Esophagus squamous epithelium (tissue), 5 donors: ENCODE measurements at places on chromosomes 3 and 15.

- DNase-seq = no peak
Measured at GRCh38 chr3:55698831-55699230, 211.7 kb upstream of the WNT5A start.

- no peak for DNase-seq
Measured at GRCh38 chr3:115581362-115582135, 41.8 kb upstream of the GAP43 start.

DNA sequence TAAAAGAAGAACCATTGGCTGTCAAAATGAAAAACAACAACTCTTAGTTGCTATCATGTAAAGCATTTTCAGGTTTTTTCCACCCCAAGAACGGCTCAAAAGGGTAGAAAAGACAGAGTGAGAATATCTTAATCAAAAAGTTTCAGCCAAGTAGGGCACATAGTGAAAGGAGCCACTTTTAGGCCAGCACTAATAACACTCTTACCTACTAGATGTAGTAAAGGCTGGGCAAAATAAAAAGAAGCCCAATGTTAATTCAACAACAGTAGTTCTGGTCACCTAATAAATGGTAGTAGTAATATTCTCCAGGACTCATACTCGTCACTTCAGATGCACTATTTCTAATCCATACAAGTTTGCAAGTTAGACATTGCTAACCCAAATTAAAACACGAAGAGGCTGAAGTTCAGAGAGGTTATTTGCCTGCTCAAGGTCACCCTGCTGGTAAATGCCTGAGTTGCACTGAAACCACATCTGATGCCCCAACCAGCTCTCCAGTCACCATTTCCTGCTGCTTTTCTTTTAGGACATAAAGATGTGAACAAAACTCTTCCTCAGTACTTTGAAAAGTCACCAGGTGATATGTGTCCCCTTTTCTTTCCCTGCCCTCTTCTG is 7.5 kb downstream of the GOLIM4 start:
- DNase-seq = no peak

- DNase-seq = no peak
Measured at GRCh38 chr3:58626841-58627569, 39.6 kb downstream of the FAM3D start.

DNA sequence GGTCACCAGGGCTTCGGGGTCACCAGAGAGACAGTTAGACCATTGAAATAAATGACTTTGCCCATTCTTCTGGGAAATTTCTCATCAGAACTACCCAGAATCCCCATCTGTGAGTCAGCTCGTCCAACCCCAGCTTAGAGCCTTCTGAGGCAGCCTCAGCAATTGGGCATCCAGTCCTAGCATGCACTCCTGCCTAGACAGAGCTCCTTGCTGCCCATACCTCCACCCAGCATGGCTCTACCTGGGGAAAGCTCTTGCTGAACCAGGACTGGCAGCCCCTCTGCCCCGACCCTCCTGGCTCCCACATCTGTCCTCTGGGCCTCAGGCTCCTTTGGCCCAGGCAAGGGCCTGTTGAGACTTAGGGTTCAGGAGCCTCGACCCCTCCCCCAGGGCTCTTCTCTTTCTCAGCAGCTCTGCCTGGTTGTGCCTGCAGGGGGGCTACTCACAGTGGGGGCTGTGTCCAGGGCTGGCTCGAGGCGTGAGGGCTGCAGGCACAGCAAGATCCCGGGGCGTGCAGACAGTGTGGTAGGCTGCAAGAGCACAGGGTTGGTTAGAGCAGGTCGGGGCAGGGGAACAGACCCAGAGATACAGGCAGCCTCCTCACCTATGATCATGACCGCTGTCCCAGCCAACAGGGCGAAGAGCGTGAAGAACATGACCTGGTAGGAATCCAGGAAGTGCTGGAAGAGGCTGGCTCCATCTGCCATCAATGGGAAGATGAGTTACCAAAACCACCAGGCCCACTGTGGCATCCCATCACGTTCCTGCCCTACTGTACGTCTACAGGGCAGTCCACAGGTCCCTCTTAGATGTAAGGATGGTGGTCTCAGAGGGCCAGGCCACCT is 101.3 kb downstream of the NUP210 start:
- no peak for DNase-seq

DNA sequence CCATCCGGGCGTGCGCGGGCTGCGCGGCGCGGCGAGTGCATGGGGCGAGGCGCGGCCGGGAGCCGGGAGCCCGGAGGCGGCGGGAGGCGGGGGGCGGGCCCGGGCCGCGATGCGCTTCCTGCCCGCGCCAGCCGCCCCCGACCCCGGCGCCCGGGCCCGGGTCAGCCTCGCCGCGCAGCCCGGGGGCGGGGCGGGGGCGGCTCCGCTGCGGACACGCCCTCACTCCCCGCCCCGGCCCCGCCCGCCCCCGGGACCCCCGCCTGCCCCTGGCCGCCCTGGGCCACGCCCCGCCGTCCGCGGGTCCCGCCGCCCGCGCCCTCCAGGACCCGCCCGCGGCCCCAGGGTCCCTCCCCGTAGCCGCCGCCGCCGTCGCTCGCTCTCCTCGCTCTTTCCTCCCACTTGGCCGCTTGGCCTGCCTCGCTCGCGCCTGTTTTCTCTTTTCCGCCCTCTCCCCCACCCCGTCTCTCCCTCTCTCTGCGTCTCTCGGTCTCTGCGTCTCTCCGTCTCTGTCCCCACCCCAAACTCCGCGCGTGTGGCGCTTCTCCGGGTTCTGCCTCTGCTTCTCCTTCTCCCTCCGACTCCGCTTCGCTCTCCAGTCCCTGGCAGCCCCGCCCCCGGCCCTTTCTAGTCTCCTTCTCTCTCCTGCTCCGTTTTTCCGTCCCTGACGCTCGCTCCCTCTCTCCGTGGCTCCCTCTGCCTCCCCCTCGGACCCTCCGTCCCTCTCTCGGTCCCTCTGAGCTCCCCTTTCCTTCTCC is at the start of gene PLXND1:
PLXND1 (minus strand) TSS at position 41 of the 755 bp plus-strand sequence; CDS start at position 4, 37 bp downstream.
- peak; percentile 6 for DNase-seq

- no peak for DNase-seq
Measured at GRCh38 chr15:77909182-77909940, 168.2 kb downstream of the TBC1D2B start.

GRCh38 chr3:70805061-70805889 is 492.8 kb upstream of the MDFIC2 start:
- DNase-seq = no peak

DNA sequence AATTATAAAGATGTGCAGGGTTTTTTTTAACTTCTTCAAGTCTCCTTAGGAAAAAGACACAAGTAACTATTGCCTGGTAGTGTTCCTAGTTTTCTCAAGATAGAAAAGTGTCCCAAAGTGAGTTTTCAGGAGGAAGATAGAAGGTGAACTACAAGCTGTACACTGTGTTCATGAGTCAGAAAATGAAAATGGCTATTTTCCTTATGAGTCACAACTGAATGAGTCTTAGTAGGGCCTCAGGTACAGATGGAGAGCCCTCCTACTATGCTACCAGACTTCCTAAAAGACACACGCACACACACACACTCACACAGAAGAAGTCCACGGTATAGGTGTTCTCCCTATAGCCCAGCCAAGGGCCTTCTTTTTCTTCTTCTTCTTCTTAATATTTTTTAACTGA is 3.1 kb downstream of the MYO1E start:
- DNase-seq = no peak

- DNase-seq = no peak
Measured at GRCh38 chr3:186053954-186054791, 54.7 kb downstream of the ETV5 start.

- DNase-seq = no peak
Measured at GRCh38 chr3:18249126-18249525, 176.0 kb downstream of the SATB1 start.

- no peak for DNase-seq
Measured at GRCh38 chr3:105827959-105828358, 40.9 kb downstream of the CBLB start.

DNA sequence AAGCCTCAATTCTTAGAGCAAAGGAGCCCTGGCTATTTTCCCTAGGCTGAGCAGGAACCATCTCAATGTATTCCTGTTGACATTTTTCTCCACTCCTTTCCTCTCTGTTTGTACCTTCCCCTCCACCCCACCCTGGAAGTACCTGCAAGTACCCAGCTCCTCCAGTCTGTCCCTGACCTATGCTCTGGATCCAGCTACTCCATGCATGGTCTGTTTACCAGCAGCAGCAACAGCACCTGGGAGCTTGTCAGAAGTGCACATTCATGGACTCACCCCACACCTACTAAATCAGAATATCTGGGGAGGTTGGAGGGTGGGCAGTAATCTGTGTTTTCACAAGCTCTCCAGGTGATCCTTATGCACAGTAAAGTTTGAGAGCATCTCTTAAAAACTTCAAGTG is 240.7 kb upstream of the UMPS start:
- no peak for DNase-seq

DNA sequence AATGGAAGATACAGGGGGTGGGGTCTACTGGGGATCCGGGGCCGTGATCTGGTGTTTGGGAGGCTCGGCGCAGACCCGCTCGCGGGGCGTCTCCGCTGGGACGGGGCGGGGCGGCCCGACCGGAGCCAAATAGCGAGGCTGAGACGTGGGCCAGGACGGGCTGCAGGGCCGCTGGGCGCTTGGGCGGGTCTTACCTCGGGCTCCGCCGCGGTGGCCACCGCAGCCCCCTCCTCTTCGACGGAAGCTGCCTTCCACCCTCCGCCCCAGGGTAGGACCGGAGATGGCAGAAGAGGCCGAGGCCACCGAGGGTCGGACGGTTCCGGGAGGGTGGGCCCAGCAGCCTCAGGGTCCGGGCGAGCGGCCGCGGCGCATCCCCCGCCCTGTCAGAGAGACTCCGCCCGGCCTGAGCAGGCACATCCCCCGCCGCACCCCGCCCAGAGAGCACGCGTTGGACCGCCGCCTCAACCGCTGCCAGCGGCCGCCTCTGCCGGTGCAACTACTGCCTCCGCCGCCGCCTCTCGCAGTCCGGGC is 399 bp downstream of the MYO9A start:
- DNase-seq = peak; percentile 38

- DNase-seq = no peak
Measured at GRCh38 chr3:13718436-13718835, 161.4 kb downstream of the WNT7A start.
